Stomach (tissue), 19 donors: ENCODE measurements at places on chromosomes 3 and 15. TPM values are rescaled to one million over a fixed set of nuclear protein-coding genes. Genes with fewer than 3 reads are reported as not detected.

IMPG2 gene
- under 0.01 TPM for total RNA-seq

MESD gene
- total RNA-seq, result 11.2 TPM

TGM4 gene
- total RNA-seq, result not detected

EPHB1 gene
- total RNA-seq, result not detected

HOMER2 gene
- total RNA-seq, result 2.9 TPM

SCAMP5 gene
- 8.8 TPM for total RNA-seq

MAP4 gene
- 86.4 TPM for total RNA-seq

TMEM158 gene
- total RNA-seq, result 0.89 TPM

LEKR1 gene
- total RNA-seq, result not detected

MOBP gene
- total RNA-seq, result not detected

LYZL4 gene
- not detected for total RNA-seq

ZNF502 gene
- 0.58 TPM for total RNA-seq

STAB1 gene
- 51.6 TPM for total RNA-seq

NUSAP1 gene
- 3.2 TPM for total RNA-seq

IGF2BP2 gene
- total RNA-seq, result 60.5 TPM

MEX3B gene
- total RNA-seq, result 0.45 TPM

P4HTM gene
- 270 TPM for total RNA-seq

TRIM42 gene
- total RNA-seq, result not detected

CILP gene
- 1.8 TPM for total RNA-seq

CSTA gene
- 4.6 TPM for total RNA-seq

CCR9 gene
- not detected for total RNA-seq

SPINK8 gene
- total RNA-seq, result not detected

KPNA4 gene
- 19.0 TPM for total RNA-seq

VGLL3 gene
- 5.5 TPM for total RNA-seq

RAD51 gene
- not detected for total RNA-seq

SNRK gene
- total RNA-seq, result 35.9 TPM

ASB14 gene
- total RNA-seq, result 0.29 TPM

CCDC33 gene
- total RNA-seq, result 9.4 TPM

GABRR3 gene
- not detected for total RNA-seq

ZNF609 gene
- total RNA-seq, result 32.5 TPM

AMIGO3 gene
- total RNA-seq, result not detected

C3orf20 gene
- 0.37 TPM for total RNA-seq

CFAP44 gene
- total RNA-seq, result 16.9 TPM

MUC4 gene
- total RNA-seq, result 355 TPM

C3orf62 gene
- total RNA-seq, result 2.7 TPM

CCRL2 gene
- 5.2 TPM for total RNA-seq

FOXL2 gene
- total RNA-seq, result not detected

SERINC4 gene
- not detected for total RNA-seq
